EH (cell line): ENCODE measurements at places on chromosomes 1 and 21.

- no peak for DNase-seq
Measured at GRCh38 chr1:5001466-5001865, 347.1 kb downstream of the AJAP1 start.

DNA sequence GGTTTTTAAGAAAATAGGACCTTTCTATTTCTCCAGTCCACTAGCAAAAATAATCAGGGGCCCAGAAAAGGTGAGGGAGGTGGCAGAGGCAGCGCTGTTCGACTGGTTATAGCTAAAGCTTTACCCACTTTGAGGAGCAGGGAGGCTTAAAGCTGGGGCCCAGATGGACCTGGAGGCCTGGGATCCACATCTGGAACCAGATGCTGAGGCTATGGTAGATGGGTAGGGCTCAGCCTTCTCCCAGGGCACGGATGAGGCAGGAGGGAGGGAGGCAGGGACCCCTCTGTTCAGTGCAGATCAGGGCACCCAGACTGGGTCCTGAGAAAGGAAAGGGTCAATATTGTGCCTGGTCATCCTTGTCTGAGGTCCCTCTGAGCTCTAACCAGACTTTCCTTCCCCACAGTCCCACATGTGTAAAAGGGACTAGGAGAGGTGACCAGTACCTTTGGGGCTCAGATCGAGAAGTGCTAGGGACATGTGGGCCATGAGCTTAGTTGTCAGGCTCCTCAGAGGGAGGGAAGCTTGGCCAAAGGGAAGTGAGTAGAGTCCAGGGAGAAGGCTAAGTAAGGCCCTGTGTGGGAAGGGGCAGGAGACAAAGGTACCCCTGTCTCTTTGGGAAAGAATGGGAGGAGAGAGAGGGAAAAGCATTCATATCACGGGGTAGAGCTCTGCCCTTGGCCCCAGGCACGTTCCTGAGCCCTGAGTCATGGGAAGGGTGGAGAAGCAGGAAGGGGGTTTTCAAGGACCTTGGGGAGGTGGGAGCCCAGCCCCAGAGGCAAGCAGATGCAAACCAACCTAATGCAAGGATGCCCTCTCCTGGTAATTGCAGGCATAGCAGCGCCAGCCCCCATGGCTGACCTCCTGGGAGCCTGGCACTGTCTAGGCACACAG lies 15.4 kb downstream of the LMNA start:
- DNase-seq = peak; percentile 98

DNA sequence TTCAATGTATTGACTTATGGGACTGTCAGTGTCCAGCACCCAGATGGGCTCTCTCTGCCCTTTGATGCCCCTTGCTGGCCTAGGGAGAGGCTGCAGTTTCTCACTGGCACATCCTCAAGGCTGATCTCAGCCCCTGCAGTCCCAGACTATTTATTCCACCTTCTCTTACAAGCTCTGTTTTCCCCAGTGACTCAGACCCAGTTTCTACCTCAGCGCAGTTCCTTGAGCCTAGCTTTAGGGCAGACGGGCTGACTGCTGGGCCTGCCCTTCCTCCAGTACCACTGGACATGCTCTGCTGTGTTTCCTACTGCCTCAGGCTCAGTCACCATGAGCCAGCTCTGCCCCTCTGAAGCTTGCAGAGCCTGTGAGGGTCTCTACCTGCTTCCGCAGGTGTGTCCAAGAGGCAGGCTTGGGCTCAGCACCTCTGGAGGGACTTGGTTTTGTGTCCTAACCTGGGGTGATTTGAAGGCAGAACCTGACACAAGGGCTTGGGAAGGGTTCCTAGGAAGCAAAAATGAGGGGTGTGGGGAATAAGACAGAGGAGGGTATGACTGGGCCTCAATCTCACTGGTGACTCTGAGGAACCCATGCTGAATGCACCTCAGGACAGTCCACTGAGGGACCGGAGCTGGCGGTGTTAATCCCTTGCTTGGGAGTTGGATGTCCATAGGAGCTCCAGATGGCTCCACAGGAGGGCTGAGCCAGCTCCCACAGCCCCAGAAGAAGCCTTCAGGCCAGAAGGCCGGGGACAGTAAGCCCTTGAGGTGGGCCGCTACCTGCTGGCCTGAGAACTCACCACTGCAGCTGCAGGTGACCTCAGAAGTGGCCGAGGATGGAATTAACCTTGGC lies 689.9 kb downstream of the MATN1 start:
- no peak for DNase-seq

DNA sequence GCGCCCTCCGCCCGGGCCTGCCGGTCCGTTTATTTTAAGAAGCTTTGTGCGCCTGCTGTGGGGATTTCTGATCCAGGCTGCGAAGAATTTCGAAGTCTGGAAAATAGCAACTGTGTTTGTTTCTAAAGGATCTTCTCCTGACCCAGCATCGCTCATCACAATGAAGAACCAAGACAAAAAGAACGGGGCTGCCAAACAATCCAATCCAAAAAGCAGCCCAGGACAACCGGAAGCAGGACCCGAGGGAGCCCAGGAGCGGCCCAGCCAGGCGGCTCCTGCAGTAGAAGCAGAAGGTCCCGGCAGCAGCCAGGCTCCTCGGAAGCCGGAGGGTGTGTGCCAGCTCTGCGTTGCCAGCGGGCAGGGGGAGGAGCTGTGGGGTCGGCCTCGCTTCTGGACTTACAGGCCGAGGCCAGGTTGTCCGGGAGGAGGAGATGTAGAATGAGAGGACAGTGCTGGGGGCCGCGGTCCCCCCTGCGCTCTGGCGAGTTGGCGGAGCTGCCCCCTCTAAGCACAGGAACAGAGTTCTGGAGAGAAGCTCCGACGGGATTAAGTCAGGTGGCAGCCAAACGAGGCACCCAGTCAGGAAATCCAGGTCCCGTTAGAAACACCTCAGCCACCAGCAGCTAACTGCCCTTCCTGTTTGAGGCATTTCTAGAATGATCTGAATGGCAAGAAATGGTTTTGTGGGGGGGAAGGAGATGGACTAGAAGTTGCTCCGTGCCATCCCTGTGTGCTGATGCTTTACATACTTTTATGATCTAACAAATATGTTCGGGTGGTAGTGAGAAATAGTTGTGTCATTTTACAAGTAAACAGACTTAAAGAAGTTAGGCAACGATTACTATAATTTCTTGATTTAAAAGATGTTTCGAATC lies 948 bp downstream of the TXLNA start:
- DNase-seq = peak; percentile 79

DNA sequence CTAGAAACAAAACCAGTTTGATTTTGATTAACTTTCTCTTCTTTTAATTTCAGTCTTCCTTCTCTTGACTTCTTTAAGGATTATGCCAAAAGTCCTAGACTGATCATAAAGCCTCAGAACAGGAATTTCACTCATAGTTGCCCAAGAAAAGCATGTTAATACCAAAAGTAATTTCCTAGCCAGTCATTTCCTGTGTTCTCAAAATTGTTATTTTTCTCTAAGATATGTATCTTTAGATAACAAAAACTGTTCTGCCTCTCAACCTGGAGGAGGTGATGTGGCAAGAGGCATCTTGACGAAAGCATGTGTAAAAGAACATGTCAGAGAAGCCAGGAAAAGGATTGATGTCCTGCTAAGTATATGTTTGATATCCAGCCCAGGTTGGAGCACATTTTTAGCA lies 78.0 kb upstream of the IPO9 start:
- peak; percentile 89 for DNase-seq

DNA sequence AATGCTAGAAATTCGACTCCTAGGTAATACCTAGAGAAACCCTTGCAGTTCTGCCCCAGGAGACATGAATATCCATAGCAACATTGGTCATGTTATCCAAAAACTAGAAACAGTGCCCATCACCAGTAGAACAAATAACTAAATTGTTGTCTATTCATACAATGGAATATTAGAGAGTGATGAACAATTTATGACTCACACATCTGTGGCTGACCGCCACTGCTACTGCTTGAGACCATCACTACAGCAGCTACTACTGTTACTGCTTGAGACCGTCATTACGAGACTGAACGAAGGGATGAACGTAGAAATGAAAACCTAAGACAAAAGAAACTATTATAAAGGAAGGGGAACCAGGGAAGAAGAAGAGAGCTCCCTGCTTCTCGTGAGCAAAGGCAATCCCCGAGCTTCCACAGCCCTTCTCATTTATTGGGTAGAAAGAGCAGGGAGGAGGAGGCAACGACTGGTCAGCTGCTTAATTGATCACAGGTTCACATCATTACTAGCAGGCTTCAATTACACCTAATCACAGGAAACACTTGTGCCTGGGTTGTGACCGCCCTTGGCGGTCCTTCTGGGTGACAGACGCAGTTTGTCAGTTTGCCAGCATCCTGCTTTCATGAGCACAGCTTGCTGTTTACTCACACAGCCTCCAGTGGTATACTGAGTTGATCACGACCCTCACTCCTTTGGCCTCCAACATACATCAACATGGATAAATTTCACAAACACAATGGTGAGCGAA lies 14.1 kb upstream of the PADI4 start:
- DNase-seq = no peak

- DNase-seq = no peak
Measured at GRCh38 chr1:94486990-94487389, 54.6 kb downstream of the F3 start.

DNA sequence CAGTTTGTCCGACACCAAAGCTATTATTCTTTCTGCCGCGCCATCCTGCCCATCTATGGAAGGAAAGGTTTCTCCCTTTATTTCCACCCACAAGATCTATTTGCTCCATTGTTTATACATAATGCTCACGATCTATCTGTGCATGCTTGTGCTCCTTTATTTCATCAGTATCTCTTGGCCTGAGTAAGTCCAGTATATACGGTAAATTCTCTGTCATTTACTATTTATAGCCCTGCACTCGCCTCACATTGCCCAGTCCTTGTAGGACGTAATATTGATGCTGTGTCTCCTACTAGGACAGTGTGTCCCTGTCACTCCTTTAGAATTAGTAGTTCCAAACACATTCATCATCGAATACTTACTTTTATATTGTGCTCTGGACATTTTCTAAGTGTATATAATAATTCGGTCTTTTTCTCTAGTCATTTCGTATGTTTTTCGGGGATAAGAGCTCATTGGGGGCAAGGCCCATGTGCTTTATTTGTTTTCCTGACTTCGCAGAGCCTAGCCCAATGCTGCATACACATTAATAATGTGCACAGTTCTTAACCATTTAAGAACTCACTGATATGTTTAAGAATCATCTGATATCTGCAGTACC lies 3.1 kb upstream of the NID1 start:
- peak; percentile 70 for DNase-seq

- DNase-seq = peak; percentile 18
Measured at GRCh38 chr1:198788561-198789064, 149.8 kb downstream of the PTPRC start.

- no peak for DNase-seq
Measured at GRCh38 chr1:35563166-35563565, 5.6 kb downstream of the NCDN start.

DNA sequence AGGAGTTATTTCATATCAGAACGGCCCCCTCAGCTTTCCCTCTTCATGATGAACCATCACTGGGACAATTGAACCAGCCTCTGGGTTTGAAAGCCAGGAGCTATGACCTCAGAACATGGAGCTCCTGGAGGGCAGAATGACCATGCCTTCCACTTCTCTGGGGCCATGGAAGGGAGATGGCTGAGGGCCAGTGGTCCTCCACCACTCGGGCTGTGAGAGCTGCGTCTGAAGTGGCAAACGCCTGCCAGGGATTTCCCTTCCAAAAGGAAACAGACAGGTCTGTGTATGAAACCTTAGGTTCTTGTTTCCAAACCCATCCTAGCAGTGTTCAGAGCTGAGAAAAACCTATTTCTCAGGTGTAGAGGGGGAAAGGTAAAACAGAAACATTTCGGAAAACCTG lies 22.5 kb downstream of the PKP1 start:
- no peak for DNase-seq

DNA sequence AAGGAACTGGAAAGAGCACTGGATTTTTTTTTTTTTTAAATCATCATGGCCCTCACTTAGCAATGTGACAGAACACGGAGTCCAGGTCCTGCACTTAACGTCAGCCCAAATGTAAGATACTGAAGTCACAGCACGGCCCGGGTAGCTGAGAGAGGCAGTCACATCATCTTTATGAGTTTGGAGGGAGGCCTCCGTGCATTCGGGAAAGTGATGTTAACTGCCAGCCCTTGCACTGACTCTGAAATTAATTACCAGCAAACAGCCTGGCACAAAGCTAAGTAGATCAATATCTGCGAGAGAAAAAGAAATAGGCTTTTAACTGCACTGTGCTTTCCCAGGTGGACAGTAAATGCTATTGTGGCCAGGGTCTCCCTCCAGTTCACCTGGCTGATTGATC lies 109.5 kb upstream of the ADAR start:
- no peak for DNase-seq

- no peak for DNase-seq
Measured at GRCh38 chr1:48775831-48776392, 779 bp downstream of the BEND5 start.

DNA sequence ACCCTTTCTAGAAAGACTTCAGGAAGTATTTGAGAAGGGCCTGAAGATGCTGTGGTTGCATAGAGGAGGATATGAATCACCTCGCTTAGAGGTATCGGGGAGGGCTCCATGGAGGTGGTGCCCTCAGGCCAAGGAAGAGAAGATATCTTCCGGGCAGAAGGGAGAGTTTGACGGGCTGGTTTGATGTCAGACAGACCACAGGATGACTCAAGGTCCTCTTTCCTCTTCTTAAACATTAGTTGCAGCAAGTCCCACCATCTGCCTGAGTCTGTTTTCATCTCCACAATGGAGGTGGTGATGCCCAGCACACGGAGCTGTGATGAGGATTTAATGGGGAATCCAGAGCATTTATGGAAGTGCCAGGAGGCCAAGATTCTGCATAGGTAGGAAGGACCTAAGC lies 25.1 kb upstream of the RUNX3 start:
- DNase-seq = peak; percentile 95

- no peak for DNase-seq
Measured at GRCh38 chr1:147625362-147625995, 44.8 kb downstream of the ACP6 start.

- DNase-seq = peak; percentile 68
Measured at GRCh38 chr1:199273837-199274379, 635.1 kb downstream of the PTPRC start.

DNA sequence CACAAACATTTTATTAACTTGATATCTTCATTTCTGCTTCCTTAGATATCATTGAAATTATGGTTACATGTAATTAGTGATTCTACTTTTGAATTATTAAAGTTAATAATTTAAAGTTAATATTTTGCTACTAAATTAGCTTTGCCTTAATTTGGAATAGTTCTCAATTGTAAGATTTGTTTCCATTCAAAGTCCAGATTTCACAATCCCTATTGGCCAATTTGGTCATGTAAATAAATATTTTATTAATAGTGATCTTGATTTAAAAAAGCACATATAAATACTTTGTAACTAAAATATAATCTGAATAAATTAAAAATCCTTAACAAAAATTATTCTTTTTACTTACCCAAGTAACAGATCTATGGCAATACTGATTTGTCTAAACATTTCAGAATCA lies 1558.6 kb downstream of the NCAM2 start:
- DNase-seq = no peak
